ENCODE measurements at places on chromosomes 13 and 19. TPM values are rescaled to one million over a fixed set of nuclear protein-coding genes. Genes with fewer than 3 reads are reported as not detected.

The ERICH6B gene
- not detected for total RNA-seq

The ZFR2 gene
- total RNA-seq, result not detected

The C19orf38 gene
- total RNA-seq, result 1.7 TPM

The ELF1 gene
- total RNA-seq, result 41.2 TPM

The TPTE2 gene
- not detected for total RNA-seq

The NLRP7 gene
- total RNA-seq, result under 0.01 TPM

The ZNF813 gene
- total RNA-seq, result 3.5 TPM

The SLC1A6 gene
- not detected for total RNA-seq

The TNPO2 gene
- total RNA-seq, result 50.0 TPM

The UFM1 gene
- total RNA-seq, result 81.0 TPM

The FUT3 gene
- total RNA-seq, result not detected

The FAM216B gene
- not detected for total RNA-seq

The ATCAY gene
- total RNA-seq, result not detected

The THSD1 gene
- 8.3 TPM for total RNA-seq

The RFPL4A gene
- total RNA-seq, result not detected

The IL27RA gene
- 0.87 TPM for total RNA-seq

Measured in smooth muscle cell of trachea (primary cell).